Colonic mucosa (tissue), 4 donors: ENCODE measurements at places on chromosomes 1 and 21.

DNA sequence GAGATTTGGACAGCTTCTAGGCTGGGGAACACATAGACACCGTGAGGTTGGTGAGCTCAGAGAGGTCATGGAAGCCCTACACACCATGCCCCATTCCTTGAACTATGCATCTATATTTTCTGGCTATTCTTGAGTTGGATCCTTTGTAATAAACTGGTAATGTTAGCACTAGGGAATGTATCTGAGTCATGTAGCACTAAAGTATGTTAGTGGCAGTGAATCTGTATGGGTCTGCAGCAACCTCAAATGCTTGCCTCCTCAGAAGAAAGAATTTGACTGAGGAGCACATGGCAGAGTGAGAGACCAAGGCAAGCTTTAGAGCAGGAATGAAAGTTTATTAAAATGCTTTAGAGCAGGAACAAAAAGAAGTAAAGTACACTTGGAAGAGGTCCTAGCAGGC lies 43.7 kb upstream of the LRRC7 start:
- DNase-seq: no peak

GRCh38 chr1:207578796-207579435 lies 66.0 kb upstream of the CR1L start:
- DNase-seq: no peak

GRCh38 chr1:210645582-210646257 lies 317.0 kb downstream of the HHAT start:
- DNase-seq: no peak

- DNase-seq: no peak
Observed at GRCh38 chr21:26117324-26117971, 53.1 kb downstream of the APP start.

DNA sequence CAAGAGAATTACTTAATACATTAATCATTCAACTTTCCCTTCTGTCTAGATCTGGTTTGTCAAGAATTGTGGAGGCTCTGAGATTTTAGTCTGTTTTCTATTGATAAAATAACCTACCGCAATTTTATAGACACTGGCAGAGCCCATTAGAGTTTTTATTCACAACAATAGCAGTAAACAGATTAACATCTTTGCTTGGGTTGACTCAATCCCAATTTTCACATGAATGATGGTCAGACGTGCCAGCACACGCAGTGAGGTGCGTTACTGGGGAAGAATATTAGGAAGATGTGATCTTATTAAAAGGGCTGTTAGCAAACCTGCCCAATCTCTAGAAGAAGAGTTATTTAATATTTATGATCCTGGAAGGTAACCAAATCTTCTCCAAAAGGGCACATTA lies 736.6 kb downstream of the MRPL39 start:
- DNase-seq: no peak

GRCh38 chr21:38315122-38315521 lies 58.3 kb downstream of the KCNJ15 start:
- DNase-seq: no peak

- DNase-seq: no peak
Observed at GRCh38 chr21:36579898-36580297, 100.0 kb upstream of the CLDN14 start.

DNA sequence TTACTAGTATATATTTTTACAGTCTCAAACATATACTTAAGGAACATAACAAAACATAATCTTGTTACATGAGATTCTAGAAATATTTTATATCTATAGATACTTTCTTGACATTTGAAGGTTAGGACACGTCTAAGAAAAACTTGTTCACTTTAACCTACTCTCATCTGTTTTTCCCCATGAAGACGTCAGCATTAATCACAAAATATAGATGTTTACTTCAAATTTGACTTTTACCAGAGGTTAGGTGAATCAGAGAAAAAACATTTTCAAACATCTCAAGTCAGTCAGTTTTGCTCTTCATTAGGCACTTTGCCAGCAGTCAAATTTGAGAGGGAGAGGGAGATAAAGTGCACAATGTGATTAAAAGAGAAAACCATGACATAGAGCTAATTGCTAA lies 47.7 kb downstream of the BRINP3 start:
- no peak for DNase-seq

GRCh38 chr1:165397944-165398343 lies 41.4 kb upstream of the LMX1A start:
- no peak for DNase-seq

DNA sequence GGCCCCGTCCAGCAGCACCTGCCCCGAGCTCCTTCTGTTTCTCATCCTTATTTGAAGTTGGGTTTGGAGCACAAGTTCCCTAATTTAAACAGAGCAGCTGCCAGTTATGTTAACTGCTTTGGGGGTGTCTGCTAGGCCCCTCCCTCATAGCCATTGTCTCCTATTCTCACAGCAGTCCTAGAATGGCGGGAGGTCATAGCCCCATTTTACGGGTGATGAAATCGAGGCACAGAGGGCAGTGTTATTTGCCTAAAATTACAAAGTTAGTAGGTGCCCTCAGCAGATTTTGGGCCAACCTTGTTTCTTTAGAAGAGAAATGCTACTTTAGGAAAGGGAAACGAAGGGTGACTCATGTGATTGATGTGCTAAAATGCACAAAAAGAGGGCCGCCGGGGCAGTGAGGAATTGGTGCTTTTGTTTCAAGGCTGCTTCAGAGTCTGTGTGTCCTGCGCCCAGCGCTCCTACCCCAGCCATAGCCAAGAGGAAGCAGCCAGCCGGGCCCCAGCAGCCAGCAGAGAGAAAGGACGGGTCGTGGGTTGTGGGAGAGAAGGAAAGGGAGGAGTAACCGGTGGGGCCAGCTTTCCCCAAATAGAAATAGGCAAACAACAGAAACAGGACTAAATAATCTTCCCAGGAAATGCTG lies 13.0 kb downstream of the VANGL1 start:
- no peak for DNase-seq

GRCh38 chr1:217953330-217953729 lies 322.2 kb downstream of the SPATA17 start:
- DNase-seq: no peak

DNA sequence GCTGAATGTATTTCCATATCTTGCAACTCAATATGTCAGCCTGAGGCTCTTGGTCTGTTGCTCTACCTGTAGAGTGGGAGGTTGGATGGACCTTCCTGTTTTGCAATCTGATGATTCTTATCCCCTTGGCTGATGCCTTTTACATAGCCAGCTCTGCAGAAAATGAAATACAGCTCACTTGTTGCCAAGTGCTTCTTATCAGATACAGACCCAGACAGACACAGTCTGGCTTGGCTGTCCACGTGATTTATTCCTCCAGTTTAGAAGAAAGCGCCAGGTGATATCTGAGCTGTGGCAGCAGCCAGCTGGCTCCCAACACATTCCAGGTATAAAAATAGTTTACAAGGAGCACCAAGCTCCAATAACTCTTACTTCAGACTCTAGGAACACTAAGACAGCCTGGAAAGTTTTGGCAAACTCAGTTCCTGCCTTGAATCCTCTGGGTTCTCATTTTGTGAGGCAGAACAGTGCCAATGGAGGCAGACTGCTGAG lies 479.2 kb upstream of the USP24 start:
- no peak for DNase-seq

GRCh38 chr1:61085983-61086644 lies 3.8 kb downstream of the NFIA start:
- DNase-seq: no peak

DNA sequence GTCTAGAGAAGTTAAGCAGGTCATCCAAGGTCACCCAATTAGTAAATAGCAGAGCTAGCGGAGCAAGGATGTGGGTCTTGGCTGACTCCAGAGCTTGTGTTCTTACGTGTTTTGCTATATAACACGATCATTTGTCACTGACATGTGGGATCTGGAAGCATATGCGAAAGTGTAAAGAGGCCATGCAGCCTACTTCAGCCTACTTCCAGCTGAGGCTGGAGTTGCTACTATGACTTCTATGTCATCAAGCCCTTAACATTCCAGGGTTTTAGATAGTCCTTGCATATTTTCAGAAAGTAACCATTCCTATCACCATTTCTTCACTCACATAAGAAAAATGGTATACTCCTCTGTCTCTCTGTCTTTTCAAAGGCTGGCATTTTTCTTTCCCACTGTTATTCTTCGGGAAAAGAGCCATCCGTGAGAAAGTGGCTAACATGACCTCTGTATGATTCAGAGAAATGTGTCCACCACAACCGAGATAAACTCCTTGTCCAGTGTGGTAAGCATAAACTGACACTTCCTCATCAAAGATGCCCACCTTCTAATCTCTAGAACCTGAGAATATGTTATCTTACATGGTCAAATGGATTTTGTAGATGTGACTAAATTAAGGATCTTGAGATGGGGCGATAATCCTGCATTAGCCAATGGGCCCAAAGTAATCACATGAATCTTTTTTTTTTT lies 24.0 kb upstream of the ABL2 start:
- DNase-seq: no peak

- no peak for DNase-seq
Observed at GRCh38 chr1:161128591-161129420, 3.7 kb downstream of the DEDD start.

- no peak for DNase-seq
Observed at GRCh38 chr1:152622803-152623202, at the start of gene LCE3A. Gene LCE3A, minus strand, starts transcription at chr1:152623103. Its CDS starts 0 bp downstream, at chr1:152623103.

DNA sequence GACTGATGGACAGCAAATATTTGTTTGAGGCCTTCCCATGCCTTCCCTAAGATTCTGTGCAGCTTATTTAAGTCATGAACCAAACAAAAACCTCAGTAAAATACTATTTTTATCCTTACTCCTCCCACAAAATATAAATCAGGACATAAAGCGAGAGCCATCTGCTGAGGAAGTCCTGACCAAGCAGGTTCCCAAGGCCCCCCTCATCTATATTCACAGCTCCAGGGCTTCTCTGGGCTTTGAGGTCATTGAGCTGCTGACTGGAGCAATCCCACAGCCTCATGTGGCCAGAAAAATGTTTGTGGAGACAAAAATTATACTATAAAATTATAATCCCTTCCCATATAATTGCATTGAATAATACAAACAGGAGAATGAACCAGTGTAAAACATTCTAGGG lies 846.2 kb downstream of the ADGRL2 start:
- DNase-seq: no peak

GRCh38 chr1:102241431-102242338 lies 245.0 kb upstream of the OLFM3 start:
- no peak for DNase-seq

- DNase-seq: no peak
Observed at GRCh38 chr1:198175423-198176170, 18.8 kb downstream of the NEK7 start.

DNA sequence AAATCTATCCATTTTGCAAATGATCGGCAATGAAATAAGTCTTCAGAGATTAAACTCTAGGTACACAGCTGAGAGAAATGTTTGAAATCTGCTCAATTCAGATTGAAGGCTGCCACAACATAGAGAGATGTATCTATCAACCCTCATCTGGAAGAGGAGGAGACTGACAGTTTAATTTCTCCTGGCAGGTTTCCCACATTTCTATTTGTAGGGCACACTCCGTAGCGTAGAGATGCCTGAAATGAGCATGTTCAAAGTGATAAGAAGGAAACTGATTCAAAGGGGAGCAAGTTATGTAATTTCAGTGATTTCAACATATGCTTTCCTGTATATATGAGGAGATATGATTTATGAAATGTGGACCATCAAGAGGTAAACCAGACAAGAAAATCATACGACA lies 44.1 kb downstream of the NIBAN1 start:
- no peak for DNase-seq

GRCh38 chr1:207429963-207430362 lies 24.2 kb upstream of the CR2 start:
- no peak for DNase-seq

GRCh38 chr1:215344539-215344938 lies 222.6 kb upstream of the KCTD3 start:
- no peak for DNase-seq

DNA sequence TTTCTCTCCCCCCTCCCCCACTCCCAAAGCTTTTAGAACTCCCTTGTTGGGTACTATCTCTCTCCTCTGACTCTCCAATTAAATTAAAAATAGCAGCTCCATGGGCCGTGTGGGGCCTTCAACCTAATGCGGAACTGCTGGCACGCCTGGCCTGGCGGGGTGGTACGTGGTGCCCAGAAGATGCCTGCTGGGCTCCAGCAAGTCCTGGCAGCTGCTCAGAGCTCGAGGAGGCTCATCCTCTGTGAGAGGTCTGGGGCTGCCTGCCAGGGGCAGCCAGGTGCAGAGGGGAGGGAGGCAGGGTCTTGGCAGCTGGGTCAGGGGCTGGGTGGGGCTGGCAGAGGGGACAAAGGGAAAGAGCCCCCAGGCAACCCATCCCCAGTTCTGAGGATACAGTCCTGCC lies 74.4 kb downstream of the ACTL8 start:
- no peak for DNase-seq

- peak; percentile 59 for DNase-seq
Observed at GRCh38 chr21:38921511-38922251, 116.0 kb downstream of the ETS2 start.

DNA sequence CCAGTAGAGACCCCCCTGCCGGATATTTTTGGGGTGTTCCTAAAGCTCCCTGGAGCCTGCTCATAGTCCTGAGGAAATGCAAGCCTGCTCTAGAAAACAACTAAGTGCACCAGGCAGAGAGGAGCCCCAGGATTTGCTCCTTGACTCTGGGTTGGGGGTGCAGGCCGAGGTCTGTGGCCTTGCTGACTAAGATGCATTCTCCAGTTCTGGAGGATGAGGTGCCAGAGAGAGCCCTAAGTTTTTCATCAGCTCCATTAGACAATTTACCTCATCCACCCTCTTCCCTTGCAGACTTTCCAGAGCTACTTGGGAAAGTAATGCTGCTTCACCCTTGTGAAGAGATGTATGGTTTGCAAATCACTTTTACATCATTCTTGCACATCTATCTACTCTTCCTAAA lies 9.1 kb downstream of the TUFT1 start:
- DNase-seq: no peak

DNA sequence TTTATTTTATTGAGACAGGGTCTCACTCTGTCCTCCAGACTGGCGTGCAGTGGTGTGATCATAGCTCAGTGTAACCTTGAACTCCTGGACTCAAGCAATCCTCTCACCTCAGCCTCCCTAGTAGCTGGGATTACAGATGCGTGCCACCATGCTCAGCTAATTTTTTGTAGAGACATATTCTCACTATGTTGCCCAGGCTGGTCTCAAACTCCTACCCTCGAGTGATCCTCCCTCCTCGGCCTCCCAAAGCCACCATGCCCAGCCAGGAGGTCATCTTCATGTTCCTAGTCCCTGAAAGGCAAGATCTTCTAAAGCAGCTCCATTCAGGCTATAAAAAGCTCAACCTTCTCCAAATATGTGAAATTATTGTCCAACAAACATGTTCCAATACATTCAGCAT lies 53.9 kb downstream of the TOR1AIP2 start:
- DNase-seq: no peak

DNA sequence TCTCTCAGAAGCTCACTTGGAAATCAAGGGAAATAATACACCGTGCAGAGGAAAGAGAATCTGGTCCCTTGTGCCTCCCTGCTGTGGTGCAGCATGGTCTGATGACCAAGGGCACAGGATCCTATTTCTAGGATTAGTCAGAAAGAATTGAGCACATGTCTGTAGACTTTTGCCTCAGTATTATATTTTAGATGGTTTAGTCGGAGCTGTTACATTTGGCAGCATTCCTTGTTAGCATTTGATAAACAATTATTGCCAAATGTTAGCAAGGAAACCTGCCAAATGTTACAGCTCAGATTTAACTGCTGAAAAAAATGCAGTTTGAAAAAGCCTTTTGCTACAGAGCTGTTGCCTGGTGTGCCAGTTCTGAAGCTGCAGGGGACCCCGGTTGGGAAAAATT lies 183.5 kb upstream of the DPYD start:
- DNase-seq: no peak
